ENCODE measurements at places on chromosomes 4 and X. TPM values are rescaled to one million over a fixed set of nuclear protein-coding genes. Genes with fewer than 3 reads are reported as not detected.

DNA sequence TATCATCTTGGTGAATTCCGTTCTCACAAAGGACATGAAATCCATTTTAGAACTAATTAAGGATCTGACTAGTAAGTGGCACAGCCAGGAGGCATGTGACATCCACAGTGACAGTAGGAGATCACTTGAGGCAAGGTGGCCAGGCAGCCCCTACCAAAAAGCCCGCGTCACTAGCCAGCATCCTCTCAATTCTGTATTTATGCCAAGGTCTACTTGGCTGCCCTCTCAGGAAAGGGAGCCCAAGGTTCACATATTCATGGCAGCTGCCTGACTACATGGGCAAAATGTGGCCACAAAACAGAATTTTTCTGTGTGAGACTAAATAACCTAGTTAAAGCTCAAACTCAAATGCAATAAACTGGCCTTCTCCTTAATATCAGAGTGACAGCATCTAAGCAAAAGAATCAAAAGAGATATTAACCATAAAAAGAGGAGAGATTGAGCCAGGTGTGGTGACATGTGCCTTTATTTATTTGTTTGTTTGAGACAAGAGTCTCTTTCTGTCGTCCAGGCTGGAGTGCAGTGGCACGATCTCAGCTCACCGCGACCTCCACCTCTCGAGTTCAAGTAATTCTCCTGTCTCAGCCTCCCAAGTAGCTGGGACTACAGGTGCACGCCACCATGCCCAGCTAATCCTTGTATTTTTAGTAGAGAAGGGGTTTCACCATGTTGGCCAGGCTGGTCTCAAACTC is 51.5 kb downstream of the SLC9A7 start:
- H3K27ac ChIP-seq: no peak overlapping the region
- no peak overlapping the region for H3K4me3 ChIP-seq
- DNase-seq: no peak
- H3K4me1 ChIP-seq: peaks cover 4% of the 10 kb centered on the region
- no peaks in the 10 kb centered on the region for H3K27me3 ChIP-seq

DNA sequence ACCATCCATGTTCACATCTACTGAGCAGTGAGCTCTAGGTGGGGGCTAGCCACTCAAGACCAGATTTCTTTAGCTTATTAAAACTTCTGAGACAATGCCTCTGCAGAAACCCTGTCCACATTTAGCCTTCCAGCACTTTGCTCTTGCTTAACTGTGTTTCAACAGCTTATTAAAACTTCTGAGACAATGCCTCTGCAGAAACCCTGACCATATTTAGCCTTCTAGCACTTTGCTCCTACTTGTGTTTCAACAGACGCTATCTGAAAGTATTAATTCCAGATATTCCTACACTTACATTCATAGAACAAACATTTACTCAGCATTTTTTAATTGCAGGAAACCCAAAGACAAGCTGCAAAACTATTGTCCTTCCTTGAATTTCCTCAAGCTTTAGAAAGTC is 91.9 kb downstream of the SEL1L3 start:
- no peaks in the 10 kb centered on the region for H3K4me1 ChIP-seq
- H3K36me3 ChIP-seq: peaks cover 31% of the 10 kb centered on the region
- no peak overlapping the region for H3K27ac ChIP-seq
- no peak for DNase-seq
- no peaks in the 10 kb centered on the region for H3K27me3 ChIP-seq
- no peak overlapping the region for H3K4me3 ChIP-seq

DNA sequence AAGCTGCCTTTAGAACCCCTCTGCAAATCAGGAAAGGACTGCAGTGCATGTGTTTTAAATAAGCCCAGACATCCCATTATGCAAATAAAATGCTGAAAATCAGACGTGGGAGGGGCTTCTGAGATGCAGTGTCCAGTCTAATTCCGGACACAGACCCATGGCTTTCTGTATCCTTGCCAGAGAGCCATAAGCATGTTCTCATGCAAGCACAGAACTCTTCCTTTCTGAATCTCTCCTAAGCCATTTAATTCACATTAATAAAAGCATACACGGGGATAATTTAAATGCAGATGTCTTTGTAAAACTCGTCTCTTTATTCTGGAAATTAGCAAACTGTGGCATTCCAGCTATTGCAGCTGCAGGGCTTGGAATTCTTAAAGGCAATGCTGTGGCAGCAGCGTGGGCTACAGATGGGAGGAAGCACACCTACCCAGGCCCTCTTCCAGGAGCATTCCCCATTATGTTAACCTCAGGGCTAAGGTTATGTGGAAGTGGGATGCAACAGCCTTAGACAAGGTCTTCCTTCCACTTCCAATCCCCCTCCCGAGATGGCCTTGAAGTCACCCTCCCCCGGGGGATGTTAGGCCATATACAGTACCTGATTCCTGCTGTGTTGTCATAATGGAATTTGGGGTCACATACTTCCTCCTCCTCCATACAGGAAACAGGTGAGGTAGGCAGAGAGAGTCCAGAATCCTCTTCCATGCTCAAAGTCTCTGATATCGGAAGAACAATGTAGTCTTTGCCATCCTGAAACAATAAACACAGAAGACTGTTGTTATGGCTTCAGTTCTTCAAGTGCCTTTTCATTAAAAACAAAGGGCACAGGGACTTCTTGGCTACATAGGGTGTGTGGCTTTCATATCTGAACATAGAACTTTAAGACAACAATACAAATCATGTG is 38.1 kb downstream of the KDR start:
- no peak overlapping the region for H3K4me3 ChIP-seq
- H3K27ac ChIP-seq: no peak overlapping the region
- no peak for DNase-seq
- H3K27me3 ChIP-seq: no peaks in the 10 kb centered on the region
- H3K4me1 ChIP-seq: no peaks in the 10 kb centered on the region
- H3K36me3 ChIP-seq: no peaks in the 10 kb centered on the region

- H3K4me1 ChIP-seq: no peaks in the 10 kb centered on the region
- H3K27me3 ChIP-seq: no peaks in the 10 kb centered on the region
Observed at GRCh38 chr4:24675721-24676389, 91.5 kb upstream of the DHX15 start.

GBA3 gene
- 195 TPM for total RNA-seq

DNA sequence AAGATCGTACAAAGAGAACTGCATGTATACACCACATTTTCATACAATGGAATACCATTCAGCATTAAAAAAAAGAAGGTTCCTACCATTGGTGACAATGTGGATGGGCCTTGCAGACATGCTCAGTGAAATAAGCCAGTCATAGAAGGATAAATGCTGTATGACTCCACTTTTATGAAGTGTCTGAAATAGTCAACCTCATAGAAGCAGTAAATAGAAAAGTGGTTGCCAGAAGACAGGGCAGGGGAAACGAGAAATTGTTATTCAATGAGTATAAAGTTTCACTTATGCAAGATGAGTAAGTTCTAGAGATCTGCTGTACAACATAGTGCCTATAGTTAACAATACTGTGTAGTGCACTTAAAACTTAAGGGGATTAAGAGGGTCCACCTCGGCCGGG is 257.5 kb upstream of the FTHL17 start:
- H3K36me3 ChIP-seq: no peaks in the 10 kb centered on the region
- no peak overlapping the region for H3K4me3 ChIP-seq
- H3K27me3 ChIP-seq: no peaks in the 10 kb centered on the region

All from Peyer's patch (tissue), 4 donors.